Activated CD4-positive, alpha-beta T cell treated with anti-CD3 and anti-CD28 coated beads for 4 hours (primary cell): ENCODE measurements at places on chromosomes 16 and 17.

- DNase-seq = no peak
Observed at GRCh38 chr17:48634493-48635208, 8.5 kb upstream of the HOXB9 start.

DNA sequence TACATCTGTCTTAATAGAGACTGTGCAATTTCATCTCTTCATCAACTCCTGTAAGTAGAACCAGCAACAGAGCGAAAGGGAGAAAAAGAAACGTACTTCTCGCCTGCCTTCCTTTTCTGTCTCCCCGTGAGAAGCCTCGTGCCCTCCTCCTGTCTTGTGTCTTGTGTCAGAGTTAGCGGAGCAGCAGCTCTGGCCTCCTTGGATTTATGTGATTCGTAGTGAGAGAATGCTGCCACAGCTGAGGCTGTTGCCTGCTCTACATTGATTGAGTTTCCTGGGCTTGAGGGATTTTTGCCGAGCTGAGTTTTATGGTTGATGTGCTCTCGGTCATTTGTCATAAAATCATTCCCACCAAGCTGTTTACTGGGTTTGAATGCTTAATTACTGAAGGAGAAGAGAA, 579.1 kb upstream of the RBFOX1 start:
- DNase-seq = no peak

DNA sequence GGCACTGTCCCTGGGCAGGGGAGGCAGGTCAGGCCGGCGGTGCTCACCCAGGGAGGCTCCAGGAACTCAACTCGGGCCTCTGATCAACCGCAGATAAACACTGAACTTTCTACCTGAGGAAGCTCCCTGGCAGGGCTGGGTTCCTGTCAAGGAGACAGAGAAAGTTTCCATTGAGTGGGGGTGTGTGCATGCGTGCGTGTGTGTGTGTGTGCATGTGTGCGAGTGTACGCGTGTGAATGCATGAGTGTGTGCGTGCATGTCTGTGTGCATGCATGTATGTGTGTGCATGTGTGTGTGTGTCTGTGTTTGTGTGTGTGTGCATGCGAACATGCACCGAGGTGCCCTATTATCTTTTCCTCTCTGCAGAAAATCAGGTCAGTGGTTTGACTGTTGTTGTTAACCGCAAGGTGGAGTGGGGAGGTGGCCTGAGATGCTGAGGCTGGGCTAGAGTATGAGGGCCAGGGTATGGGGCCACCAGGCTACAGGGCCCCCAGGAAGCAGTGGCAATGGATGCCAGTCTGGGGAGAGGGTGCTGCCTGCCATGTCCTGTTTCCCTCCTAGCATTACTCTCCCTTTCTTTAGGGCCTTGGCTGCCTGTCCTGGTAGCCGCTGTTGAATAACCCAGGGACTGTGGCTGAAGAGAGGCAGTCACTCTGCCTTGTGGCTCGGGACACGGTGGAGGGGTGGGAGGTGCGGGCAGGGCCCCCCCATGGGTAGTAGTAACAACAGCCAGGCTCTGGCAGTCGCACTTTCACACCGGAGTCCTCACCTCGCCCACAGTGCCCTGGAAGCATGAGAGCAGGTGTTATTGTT, 24.0 kb downstream of the CCR7 start:
- peak; percentile 71 for DNase-seq

DNA sequence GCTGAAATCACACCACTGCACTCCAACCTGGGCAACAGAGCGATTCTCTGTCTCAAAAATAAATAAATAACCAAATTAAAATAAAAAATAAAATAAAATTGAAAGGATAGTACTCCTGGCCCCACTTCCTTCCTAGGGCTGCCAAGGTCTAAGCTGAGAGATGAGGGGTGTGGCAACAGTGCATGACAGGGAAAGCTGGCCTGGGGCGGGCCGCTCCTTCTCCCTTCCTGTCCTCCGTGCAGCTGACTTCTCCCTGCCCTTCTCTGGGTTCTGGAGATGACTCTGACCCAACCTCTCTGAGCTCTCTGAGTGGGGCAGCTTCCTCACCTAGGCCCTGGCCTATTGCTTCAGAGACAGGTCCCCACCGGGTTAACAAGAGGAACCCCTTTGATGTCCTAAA, 8.7 kb upstream of the SLC25A39 start:
- DNase-seq = no peak

- DNase-seq = no peak
Observed at GRCh38 chr17:73257516-73257915, 4.2 kb downstream of the CPSF4L start.

GRCh38 chr17:80220736-80221215, 549 bp downstream of the SLC26A11 start:
- no peak for DNase-seq

- no peak for DNase-seq
Observed at GRCh38 chr17:39110435-39111136, 40.9 kb downstream of the PLXDC1 start.

- no peak for DNase-seq
Observed at GRCh38 chr16:52487849-52488457, 59.0 kb downstream of the TOX3 start.

- DNase-seq = peak; percentile 43
Observed at GRCh38 chr16:67150833-67151396, at the start of gene B3GNT9. TSS of gene B3GNT9 (minus strand) at chr16:67150998. CDS start at chr16:67150485, 513 bp downstream.

GRCh38 chr16:27599606-27600005, 49.7 kb downstream of the KATNIP start:
- DNase-seq = no peak

DNA sequence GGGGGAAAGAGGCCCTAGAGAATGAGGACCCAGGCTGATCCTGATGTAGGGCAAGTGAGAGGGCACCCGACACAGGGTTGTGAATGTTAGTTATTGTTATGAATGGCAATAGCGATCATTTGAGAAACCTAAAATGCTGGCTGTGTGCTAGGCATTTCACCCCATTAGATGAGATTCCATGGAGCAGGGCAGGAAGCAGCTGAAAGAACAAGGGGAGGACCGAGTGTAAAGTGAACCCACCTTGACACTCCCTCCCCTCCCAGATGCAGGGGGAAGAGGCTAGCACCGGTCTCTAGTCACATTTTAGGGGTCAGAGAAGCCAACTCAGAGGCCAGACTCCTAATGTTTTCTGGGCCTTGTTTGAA, 553 bp upstream of the CORO6 start:
- no peak for DNase-seq
